CD4-positive, alpha-beta T cell treated with Interleukin-17A for 4 hours (primary cell): ENCODE measurements at places on chromosomes 5 and 9.

- DNase-seq = no peak
Observed at GRCh38 chr5:82111191-82111590, 139.4 kb downstream of the ATG10 start.

DNA sequence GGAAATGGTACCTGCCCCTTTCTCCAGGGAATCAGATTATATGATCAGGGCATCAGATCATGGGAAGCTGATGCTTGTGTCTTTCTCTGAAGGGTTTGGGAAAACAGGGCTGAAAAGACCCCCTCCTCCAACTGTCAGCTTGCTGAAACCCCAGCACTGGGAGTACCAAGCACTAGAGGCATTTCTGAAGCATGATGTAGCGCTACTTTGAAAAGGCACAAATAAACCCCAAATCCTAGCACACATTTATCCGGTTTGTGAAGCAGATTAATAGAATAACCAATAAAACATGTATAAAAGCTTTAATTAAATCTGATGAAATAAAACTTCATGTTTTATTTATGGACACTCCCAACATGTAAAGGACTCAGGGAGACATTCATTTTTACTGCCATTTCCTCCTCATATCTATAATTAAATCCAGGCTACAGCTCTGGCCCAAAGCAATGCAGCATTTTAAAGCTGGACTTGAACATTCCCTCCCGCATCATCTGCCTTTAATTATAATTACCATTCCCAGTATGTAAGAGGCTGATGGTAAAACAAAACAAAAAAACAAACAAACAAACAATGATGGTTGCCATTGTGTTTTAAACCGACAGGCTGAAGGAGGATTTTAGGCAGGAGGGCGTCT, 298.2 kb upstream of the RFX3 start:
- DNase-seq = no peak

GRCh38 chr5:56160723-56161438, 72.2 kb downstream of the ANKRD55 start:
- peak; percentile 24 for DNase-seq

- no peak for DNase-seq
Observed at GRCh38 chr5:59161221-59162105, 578.6 kb downstream of the RAB3C start.

GRCh38 chr5:39376293-39376714, 12.0 kb upstream of the C9 start:
- peak; percentile 24 for DNase-seq

DNA sequence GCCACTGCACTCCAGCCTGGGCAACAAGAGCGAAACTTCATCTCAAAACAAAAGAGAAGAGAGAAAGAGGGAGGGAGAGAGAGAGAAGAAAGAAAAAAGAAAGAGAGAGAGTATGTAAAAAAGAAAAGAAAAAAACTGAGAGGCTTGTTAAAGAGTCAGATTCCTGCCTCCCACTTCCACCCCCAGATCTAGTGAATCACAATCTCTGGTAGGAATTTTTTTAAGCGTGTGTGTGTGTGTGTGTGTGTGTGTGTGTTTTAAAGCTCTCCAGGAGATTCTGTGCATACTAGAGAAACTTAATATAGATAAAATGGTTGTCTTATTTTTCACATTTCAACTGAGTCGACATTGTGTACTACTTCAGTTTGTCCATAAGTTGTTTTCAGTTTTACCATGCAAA, 32.0 kb downstream of the SAR1B start:
- no peak for DNase-seq

- no peak for DNase-seq
Observed at GRCh38 chr5:34496260-34496691, 159.9 kb upstream of the RAI14 start.

DNA sequence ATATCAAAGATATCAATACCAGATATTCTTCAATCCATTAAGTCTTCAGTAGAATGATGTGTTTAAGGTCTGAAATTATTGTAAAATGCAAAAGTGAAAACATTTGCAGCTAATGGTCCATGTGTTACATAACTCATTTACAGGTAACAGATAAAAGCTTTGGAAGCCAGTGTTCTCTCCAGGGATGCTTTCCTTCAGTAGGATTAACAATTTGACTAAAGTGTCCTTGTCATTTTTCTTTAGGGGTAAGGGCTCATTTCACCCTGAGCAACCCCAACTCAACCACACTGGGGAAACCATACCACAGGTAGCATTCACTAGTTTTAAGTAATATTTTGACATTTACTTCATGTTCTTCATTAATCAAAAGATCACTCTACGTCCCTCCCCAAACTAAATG, 12.9 kb downstream of the HNRNPK start:
- DNase-seq = no peak

GRCh38 chr9:79360387-79361347, 211.1 kb upstream of the TLE4 start:
- no peak for DNase-seq

DNA sequence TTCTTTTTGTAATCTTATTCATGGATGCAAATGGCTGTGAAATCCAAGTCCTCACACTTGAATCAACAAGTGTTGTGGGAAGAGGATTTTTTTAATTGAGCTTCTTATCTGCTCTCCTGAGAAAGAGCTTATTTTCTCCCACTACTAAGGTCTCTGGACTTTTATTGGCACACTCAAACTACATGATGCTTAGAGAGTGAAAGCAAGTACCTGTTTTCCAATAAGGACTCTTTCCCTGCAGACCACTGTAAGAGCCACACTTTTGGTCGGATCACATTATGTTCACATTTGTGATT, 546.4 kb upstream of the ARRDC3 start:
- no peak for DNase-seq

- no peak for DNase-seq
Observed at GRCh38 chr5:9519537-9519936, 26.3 kb downstream of the SEMA5A start.
